ENCODE measurements at places on chromosomes 16 and 17. TPM values are rescaled to one million over a fixed set of nuclear protein-coding genes. Genes with fewer than 3 reads are reported as not detected.

Gene CACNB1
- 18.5 TPM for total RNA-seq

Gene CCL8
- total RNA-seq, result not detected

Gene PDE6G
- 0.67 TPM for total RNA-seq

Gene SLC47A1
- 10.2 TPM for total RNA-seq

Gene TMED6
- 1.1 TPM for total RNA-seq

Data from motor neuron (in vitro differentiated cells).